ENCODE measurements at places on chromosomes 6 and 20.

- DNase-seq: no peak
Measured at GRCh38 chr20:7411075-7411474, 529.2 kb downstream of the HAO1 start.

- no peak for DNase-seq
Measured at GRCh38 chr20:14142964-14143627, 147.8 kb downstream of the MACROD2 start.

DNA sequence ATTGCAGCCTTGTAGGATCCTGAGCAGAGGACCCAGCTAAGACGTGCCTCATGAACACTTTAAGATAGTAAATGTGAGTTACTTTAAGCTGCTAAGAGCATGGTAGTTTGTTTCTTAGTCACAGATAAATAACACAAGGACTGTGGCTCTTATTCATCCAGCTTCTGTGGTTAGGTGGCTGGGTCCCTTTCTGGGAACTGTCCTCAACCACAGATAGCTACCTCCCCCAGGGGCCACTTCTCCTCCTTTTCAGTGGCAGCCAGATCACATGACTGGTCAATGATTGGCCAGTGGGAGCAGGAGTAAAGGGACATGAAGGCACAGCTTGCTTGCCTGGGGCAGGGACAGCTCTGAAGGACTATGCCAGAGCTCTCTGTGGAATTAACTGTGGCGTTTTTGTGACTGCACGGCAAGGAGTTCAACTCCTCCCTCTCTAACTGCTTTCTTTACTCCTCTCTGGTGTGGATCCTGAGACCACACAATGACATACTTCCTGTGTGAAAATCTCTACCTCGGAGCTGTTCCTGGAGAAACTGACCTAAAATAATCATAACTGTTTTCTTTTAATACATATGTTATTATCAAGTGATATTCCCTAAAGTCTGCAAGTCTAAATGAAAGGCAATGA is 76.5 kb downstream of the NRN1 start:
- no peak for DNase-seq

GRCh38 chr6:159838020-159838744 is 38.1 kb downstream of the PNLDC1 start:
- DNase-seq: no peak

DNA sequence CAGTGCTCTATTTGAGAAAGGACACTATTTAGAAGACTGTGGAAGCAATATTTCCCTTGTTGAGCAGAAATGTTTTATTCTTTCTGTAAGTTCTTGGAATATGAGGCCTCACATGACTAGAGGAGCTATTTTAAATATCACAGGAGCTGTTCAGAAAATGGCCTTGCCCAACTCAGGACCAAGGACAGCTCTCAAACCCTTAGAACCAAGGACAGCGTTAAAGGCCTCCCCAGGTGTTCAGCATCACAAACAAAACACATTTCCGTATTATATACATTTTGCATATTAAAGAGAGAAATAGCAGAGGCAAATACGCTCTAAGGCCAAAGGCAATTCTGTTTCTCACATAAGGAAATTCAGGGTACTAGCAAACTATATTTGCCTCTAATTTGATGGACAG is 631.4 kb downstream of the CDH26 start:
- no peak for DNase-seq

DNA sequence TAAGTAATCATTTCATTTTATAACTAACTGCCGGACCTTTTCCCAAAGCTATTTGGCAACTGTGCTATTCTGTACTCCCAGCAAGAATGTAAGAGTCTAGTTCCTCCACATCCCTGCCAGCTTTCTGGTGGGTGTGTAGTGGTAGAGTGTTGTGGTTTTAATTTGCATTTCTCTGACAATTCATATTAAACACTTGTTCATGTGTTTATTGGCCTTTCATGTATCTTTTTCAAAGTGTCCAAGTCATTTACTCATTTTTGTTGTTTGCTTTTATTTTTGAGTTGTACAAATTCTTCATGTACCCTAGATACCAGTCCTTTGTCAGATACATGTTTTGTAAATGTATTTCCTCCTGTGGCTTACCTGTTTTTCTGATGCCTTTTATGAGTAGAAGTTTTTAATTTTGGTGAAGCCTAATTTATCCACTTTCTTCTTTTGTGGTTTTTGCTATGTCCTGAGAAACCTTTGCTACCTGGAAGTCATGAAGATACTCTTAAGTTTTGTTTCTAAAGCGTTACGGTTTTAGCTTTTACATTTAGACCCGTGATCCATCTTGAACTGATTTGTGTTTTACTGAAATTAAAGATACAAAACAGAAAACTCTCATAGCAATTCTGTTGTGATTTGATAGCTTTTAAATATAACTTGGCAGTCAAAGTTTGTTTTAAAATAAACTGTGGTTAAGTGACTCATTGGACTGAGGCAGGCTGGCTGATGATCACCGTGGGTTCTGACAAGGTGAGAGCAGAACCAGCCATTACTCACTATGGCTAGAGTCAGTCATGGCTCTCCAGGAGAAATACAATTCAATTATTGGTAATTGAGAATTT is 8.0 kb downstream of the MYLIP start:
- DNase-seq: no peak

DNA sequence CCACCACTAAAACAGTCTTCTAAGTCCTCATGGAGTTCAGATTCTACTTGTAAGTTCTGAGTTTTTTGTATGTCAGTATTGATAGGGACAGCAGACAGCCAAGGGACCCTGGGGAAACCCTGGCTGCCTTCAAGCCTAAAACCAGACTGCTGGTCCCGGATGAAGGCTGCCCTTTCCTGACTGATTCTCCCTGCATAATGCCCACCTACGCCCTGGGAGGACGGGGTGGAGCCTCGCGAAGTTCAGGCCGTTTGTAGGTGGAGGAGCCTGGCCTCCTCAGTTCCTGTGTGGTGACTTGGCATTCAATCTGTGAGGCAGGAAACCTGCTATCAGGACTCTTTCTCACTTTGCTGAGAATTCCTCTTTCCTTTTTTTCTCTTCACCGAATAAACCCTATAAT is 120.3 kb upstream of the LGSN start:
- no peak for DNase-seq

DNA sequence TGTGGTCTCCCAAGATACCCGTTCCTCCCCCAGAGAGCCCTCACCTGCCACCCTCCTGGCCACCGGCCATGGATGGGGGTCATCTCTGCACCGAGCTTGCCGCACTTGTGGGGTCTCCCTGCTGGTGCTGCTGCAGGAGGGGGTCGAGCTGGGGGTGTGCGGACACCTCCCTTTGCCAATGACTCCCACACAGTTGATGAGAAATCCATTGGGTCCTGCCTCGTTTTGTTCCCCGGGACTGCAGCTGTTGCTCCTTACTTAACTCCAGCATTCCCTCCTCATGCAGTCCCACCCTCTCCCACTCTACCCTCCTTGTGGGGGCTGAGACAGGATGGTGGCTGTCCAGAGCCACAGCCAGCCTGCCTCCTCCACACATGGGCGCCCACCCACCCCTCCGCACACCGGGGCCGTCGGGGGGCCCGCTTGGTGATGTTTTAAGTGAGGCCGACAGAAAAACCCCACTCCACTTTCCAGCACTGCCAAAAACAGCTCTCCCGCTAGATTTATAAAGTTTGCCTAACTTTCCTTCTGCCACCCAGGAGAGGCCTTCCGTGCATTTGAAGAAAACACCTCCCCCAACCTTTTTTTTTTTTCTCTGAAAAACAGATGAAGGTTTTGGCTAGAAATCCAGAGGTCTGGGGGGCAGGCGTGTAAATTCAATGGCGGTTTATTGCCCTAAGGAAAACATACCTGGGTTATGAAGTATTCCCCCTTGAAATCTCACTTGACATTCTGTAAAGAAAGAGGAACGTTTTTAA is 53.5 kb upstream of the APCDD1L start:
- no peak for DNase-seq

- DNase-seq: no peak
Measured at GRCh38 chr6:127538750-127539264, 19.7 kb upstream of the MTCL3 start.

- no peak for DNase-seq
Measured at GRCh38 chr6:145074805-145075204, 660.5 kb downstream of the EPM2A start.

GRCh38 chr6:158707120-158707820 is 57.4 kb downstream of the SYTL3 start:
- DNase-seq: no peak

DNA sequence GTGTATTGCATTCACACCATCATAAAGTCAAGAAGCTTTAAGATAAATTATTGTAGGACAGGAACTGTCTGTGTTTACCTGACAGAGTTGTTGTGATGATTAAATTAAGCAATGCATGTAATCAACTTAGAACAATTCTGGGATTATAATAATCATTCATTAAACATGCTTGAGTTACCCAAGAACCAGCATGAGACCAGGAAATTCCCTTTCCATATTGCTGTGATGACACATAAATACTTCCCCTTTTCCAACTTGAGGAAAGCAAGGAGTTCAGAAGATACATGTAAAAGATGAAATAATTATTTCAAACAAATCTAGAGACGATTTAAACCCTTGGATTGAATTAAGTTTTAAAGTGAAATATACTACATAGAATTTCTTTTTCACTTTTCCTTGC is 404.4 kb downstream of the GJA1 start:
- no peak for DNase-seq

GRCh38 chr6:18155864-18156421 is 721 bp downstream of the KDM1B start:
- peak; percentile 67 for DNase-seq

DNA sequence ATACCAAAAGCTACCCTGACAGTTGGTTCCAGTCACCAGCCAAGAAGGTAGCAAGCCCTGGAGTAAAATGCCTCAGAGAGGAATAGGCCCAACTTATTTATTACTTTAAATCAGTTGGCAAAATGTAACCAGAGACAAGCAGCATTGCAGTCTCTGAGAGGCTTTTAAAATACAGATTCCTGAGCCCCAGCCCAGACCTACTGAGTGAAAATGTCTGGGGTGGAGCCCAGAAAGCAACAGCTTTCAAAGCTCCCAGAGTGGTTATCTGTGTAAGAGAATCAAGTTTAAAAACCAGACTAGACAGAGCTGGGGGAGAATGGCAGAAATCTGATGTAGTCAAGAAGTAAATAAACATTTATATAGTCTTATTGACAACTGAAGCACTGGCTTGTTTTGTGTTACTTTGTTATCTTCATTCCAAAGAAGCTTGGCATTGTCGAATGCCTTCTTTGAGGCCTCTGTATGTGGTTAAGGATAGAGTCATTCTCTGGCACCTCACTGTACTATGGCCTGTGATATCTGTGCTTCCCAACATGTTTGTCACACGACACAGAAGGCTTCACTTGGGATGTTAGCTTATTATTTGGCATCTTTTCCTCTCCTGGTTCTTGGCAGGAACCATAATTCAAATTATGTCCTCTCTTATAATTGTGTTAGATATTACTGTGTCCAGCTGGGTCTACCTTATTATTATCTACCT is 313.5 kb downstream of the SLC35F1 start:
- no peak for DNase-seq

GRCh38 chr6:31865205-31866118 is 2.8 kb upstream of the NEU1 start:
- DNase-seq: no peak

DNA sequence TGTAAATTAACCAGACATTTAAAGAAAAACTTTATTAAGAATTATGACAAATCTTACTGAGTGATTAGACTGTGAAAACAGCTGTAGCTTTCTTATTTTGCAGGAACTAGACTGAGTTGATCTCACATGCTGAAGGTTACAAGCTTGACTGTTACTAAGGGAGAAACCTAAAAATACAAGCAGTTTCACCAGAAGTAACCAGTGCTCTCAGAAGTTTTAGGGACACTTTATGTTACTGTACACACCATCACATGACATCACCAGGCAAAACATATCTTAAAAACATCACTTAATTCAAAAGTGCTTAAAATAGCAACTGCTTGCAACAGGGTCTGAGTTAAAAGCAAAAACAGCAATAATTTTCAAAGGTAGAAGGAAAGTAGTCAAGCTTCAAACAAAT is 5.4 kb downstream of the FBXO30 start:
- DNase-seq: peak; percentile 42

- no peak for DNase-seq
Measured at GRCh38 chr20:46148313-46149208, 30.4 kb downstream of the CD40 start.
